ENCODE measurements at places on chromosomes 2 and 18.

DNA sequence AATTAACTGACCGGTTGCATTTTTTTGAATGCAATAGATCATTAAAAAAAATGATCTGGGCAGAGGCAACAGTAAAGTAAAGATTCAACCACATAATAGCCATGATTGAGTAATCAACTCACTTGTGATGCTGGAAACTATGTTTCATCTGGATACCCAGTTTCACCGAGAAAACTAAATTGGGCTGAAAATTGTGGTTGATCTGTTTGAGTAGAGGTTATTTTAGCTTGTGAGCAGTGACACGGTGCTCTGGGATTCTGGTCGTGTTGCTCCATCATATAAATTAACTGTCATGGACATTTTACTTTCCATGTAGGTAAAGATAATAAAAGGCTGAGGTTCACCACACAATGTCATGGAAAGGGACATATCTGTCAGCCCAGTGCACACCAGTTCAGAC is 58.7 kb downstream of the CD226 start:
- no peak for DNase-seq

GRCh38 chr18:46559946-46560670 is 96.9 kb downstream of the LOXHD1 start:
- DNase-seq, result no peak

DNA sequence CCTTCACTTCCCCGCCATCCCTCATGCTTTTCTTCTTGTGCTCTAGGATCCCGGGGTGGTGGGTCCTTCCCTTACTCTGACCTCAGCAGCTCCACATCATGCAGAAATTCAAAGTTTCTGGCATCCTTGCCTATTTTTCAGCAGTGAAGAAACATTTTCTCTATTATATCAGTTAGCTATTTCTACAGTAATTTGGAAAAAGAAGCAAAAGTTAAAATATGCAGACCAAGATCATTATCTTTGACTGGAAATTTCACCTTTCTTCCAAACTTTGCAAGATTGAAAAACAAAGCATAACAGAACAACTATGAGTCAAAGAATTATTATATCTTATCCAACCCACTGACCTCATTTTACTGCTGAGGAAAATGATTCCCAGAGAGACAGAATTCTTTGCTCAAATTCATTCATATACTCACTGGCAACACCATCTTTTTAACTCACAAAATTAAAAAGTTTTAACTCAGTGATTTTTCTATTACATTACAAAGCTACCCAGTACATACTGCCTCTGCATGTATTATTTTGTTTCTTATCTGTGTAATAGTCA is 40.5 kb downstream of the ANTXR1 start:
- DNase-seq, result no peak

DNA sequence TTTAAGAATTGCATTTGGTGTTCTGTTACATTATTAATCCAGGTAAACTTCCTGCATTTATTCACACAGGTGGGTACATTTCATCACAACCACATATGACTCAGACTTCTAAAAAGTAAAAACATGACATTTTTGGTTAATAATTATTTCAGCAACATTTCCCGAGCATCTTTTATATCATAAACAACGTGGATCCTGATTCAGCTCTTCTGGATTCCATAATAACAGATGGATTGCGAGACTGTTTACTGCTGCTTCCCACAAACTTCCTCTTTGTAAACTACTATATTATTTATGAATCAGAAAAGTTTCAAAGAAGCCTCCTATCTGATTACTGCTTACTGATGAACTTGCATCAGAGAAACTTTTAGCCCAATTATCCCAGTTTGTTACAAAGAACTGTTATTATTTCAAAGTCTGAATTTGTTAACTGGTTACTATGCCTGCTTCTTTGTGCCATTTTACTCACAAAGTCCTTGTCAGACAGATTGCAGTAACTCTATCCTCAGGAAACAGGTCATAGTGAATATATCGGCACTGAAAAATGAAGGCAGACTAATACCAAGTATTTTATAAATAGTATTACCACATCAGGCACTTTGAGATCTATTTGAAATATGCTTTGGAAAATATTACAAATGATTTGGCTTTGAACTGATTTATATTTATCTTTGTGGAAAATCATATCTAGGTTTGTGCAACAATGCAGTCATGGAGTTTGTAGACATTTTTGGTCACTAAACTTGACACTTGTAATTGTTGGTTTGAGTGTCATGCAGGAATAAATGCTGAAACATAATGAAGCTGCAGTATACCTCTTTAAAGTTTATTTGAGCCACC is 511.6 kb downstream of the PLCL1 start:
- no peak for DNase-seq

DNA sequence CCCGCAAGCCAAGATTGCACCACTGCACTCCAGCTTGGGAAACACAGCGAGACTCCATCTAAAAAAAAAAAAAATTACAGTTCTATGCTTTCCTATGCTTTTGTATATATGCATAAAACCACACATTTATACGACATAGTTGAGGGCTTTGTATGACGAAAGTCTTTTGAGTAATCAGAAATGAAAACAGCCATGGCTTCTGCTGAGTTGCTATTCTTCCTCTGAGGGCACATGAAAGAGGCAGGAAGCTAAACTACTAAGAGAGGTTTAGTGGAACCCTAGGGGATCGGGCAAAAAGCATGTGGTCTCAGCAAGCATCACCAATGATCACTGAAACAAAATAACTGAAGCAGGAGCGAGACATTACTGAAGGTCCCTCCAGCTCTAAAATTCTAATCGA is 99.6 kb downstream of the ZAP70 start:
- DNase-seq, result no peak

DNA sequence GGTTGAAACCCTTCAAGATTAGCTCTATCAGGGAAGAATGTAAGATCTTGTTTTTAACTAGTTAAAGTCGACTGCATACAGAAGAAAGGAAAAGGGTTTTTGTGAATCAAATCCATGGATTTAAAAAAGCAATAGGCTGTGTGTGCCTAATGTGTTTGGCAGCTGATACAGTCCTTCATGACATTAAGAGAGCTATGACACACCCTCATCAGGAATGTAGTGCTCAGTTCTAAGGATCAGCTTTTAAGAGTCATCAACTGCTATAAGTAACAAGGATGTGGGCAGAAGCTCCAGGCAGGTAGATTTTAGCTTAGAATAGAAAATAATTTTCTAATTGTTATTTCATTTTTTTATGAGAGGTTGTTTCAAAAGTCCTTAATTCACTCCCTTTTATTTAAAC is 52.9 kb downstream of the PPP1R1C start:
- no peak for DNase-seq

- DNase-seq, result no peak
Observed at GRCh38 chr2:70132244-70133126, 45.2 kb downstream of the PCBP1 start.

DNA sequence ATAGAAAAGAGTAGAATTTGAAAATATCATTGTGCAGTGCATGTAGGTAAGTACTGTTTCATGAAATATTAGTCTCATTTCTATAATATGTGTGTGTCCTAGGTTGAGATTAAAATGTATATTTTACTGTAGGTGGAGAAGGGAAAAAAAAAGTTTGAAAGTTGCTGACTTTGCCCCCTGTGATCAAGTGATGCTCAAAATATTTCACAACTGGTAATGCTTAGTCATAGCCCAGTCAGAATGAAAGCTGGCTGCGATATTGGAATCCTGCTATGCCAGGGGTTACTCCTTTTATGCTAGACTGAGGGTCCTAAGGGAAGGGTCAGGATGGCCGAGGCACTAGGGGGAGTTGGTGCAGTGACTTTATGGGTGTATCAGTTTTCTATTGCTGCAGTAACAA is 19.5 kb upstream of the CFAP36 start:
- no peak for DNase-seq

GRCh38 chr2:214019973-214020345 is 390.9 kb upstream of the VWC2L start:
- DNase-seq, result no peak

DNA sequence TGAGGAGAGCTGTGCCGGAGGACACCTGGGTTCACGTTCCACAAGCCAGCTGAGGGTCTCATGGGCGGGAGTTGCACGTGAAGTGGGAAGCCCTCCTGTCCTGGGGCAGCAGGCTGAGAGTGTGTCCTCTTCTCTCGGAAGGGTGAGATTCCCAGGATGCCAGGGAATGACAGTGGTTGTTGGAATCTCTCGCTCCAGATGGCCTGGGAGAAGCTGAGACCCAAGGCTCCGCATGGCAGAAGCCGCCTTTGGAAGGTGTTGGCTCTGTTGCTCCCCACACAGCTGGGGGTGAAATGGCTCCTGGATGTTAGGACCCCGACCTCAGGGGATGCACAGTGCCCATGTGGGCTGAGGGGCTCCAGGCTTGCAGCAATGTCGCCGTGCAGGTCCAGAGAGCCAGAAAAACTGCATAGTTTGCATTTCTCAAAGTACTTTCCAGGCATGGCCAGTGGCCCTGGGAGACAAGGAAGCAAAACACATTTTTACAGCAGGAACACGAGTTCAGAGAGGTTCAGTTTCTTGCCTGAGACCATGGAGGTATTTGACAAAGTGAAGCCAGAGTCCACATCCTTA is 153.4 kb downstream of the TMEM18 start:
- DNase-seq, result no peak

GRCh38 chr2:109396202-109397180 is 217.3 kb downstream of the SEPTIN10 start:
- DNase-seq, result no peak

DNA sequence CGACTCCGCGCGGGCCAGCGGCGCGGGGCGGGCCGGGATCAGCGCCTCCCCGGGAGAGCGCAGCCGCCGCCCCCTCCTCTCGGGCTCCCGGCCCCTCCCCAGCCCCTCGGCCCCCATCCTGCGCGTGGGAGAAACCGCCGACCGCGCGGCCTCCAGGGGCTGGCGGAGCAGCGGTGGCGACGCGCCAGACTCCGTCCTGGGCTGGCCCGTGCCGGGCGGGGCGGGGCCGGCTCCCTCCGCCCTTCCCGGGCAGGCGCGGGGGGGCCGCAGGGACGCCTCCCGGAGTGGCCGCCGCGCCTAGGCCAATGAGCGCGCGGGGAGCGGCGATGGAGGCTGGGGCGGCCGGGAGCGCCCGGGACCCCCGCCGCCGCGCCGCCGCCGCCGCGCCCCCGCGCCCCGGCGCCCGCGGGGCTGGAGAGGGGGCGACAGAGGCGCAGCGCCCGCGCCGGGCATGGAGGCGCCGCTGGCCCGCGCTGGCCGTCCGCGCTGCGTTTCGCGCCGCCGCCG is 49.1 kb downstream of the KCNIP3 start:
- DNase-seq, result no peak

DNA sequence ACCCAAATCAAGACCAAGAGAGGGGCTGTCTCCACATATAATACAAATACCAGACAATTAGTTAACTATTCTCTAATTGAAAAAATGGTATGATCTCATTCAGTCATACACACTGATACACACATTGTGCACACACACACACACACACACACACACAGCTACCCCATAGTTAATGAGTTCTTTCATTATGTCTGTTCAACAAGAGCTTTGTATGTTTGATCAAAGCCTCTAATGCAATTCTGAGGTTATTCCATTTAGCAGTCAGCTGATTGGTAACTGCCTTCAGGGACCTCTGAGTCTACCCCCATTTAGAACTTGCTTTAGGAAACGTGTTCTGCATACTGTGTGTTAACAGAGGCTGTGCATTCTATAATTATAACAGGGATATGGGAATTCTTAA is 741.4 kb upstream of the LRRTM4 start:
- no peak for DNase-seq

DNA sequence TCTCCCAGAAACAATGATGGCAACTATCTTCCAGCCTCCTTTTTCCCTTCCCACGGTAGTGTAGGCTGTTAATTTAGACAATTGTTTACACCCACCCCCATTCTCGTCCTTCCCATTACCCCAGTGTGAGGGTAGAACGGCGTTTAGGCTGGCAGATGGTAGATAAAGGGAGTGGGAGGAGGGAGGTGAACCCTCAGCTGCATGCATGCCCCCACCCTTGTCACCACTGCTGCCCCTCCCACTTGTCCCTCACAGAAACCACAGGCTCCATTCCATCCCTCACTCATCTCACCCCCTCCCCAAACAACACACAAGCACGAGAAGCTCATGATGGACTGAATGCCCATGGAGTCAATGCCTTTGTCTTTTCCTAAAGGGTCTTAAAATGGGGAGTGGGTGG is 107.9 kb upstream of the PARD3B start:
- no peak for DNase-seq

GRCh38 chr2:148358375-148358774 is 286.2 kb upstream of the EPC2 start:
- no peak for DNase-seq

- peak; percentile 54 for DNase-seq
Observed at GRCh38 chr2:172102391-172103359, at the start of gene DLX2. Gene DLX2 (minus strand): TSS chr2:172102900. CDS start chr2:172102538, 362 bp downstream.

DNA sequence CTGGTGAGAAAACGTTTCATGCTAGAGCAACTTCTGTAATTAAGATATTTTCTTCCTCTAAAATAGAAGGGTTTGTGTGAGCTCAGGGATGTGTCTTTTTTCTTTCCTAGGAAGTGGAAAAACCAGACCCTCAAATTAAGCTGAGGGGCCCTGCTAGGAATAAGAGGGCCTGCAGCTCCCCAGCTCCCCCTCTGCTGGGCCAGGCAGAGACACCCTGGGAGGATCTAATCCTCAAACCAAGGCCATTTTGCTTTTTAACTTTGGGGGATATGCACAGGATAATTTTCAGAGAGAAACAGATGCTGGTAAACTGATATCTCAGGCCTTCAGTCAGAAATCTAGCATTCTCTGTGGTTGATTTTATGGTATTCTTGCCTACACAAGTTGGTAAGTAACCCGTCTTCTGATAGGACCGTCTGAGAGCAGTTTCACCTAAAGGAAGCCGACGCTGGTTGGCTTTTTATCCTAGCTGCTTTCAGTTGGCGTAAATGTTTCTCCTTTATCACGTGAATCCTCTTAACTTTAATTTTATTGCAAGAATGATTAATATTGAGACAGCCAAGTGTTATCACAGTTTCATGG is 34.8 kb downstream of the SNTG2 start:
- no peak for DNase-seq

- DNase-seq, result no peak
Observed at GRCh38 chr2:64287202-64287740, 143.1 kb upstream of the PELI1 start.

- no peak for DNase-seq
Observed at GRCh38 chr2:132623096-132623839, 46.7 kb downstream of the LYPD1 start.

GRCh38 chr2:38230756-38231155 is 146.3 kb downstream of the ATL2 start:
- DNase-seq, result no peak

- no peak for DNase-seq
Observed at GRCh38 chr18:39449566-39449965, 1884.0 kb upstream of the CELF4 start.

DNA sequence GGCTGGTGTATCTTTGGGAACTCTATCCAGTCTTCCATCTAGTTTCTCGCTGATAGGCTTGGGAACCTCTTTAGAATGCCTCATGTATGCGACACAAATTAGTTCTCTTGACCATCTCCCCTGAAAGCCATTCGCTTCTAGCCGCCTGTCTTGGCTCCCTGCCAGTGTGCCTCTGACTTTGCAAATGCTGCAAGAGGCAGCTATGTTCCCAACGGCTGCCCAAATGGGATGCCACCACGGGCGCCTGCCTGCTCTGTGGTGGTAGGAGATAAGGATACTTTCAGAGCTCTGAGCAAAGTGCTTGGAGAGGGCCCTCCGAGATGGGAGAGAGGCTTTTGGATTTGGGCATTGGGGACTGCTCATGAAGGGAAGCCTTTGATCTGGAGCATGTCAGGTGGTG is 77.7 kb upstream of the IGFBP5 start:
- DNase-seq, result no peak

GRCh38 chr2:68251855-68252399 is 405 bp downstream of the PPP3R1 start:
- peak; percentile 38 for DNase-seq
